ENCODE measurements at places on chromosomes 6 and 20. TPM values are rescaled to one million over a fixed set of nuclear protein-coding genes. Genes with fewer than 3 reads are reported as not detected.

DNA sequence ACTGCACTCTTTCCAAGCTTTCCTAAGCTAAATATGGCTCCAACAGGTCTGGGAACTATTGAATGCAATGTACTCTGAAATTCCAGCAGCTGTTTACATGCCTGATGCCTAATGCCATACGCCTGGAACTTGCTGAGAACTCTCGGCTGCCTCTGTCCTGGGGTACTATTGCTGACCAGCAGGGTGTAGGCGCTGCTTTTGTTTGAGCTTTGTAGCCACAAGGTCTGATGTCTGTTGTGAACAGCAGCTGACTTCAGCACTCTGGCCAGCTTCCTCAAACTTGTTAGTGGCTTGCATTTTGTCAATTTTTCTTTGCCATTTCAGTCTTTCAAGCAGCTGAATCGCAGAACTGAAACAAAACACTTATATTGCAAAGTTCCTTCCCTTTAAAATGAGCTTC lies 26.7 kb downstream of the SAYSD1 start:
- no peak overlapping the region for H3K27ac ChIP-seq
- no peaks in the 10 kb centered on the region for H3K27me3 ChIP-seq
- DNase-seq, result no peak
- H3K36me3 ChIP-seq, result no peaks in the 10 kb centered on the region

DNA sequence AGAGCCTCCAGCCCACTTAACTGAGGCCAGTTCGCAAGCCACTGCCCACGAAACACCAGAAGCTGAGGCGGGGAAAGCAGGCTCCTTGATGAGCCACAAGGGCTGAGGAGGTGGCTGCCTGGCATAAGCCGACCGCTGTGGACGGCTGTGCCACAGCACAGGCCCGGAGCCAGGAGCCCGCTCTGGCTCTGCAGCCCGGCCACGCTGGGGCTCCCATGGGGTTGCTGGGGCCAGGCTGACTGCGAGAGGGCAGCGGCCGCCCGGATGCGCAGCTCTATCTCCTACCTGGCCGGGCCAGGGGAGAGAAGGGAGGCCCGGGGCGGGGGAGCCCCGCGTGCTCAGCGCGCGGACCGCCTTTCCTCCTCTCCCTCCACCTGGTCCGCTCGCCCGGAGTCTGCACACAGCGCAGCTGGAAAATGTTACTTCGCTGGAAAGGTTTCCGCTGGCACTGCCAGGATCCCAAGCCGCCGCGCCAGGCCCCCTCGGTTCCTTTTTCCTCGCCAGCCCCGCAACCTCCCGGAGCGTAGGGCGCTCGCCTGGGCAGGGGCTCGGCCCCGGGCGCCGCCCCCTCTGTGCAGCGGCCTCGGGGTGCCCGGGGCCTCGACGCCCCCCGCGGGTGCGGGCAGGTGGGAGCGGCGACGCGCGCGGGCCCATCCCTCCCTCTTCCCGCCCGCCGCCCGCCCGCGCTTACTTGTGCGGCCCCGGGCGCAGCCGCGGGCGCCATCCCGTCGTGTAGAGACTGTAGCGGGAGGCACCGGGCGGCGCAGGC lies 657 bp downstream of the EMILIN3 start:
- H3K4me1 ChIP-seq, result no peaks in the 10 kb centered on the region
- peaks cover 55% of the 10 kb centered on the region for H3K27me3 ChIP-seq
- no peak overlapping the region for H3K27ac ChIP-seq
- H3K4me3 ChIP-seq, result peak overlapping the region; percentile 49

TOP1 gene
- 22.0 TPM for total RNA-seq

PRR18 gene
- total RNA-seq, result not detected

SRSF12 gene
- total RNA-seq, result 3.6 TPM

Data from sigmoid colon (tissue), 7 donors.